ENCODE measurements at places on chromosomes 13 and 19. TPM values are rescaled to one million over a fixed set of nuclear protein-coding genes. Genes with fewer than 3 reads are reported as not detected.

ZNF729 gene
- not detected for total RNA-seq

DKKL1 gene
- total RNA-seq: not detected

LILRB5 gene
- total RNA-seq: not detected

SIGLEC5 gene
- not detected for total RNA-seq

NLRP4 gene
- total RNA-seq: not detected

FUT1 gene
- total RNA-seq: 0.06 TPM

KIR3DL2 gene
- total RNA-seq: 1.8 TPM

SIGLEC6 gene
- not detected for total RNA-seq

CRX gene
- total RNA-seq: not detected

GRK1 gene
- total RNA-seq: not detected

GRIN2D gene
- 0.09 TPM for total RNA-seq

GRCh38 chr19:53190253-53190652 lies 2.9 kb downstream of the ZNF665 start:
- DNase-seq: no peak
- H3K4me1 ChIP-seq: peaks cover 20% of the 10 kb centered on the region
- H3K36me3 ChIP-seq: peaks cover 42% of the 10 kb centered on the region
- H3K4me3 ChIP-seq: no peak overlapping the region
- no peak overlapping the region for H3K27ac ChIP-seq

DNA sequence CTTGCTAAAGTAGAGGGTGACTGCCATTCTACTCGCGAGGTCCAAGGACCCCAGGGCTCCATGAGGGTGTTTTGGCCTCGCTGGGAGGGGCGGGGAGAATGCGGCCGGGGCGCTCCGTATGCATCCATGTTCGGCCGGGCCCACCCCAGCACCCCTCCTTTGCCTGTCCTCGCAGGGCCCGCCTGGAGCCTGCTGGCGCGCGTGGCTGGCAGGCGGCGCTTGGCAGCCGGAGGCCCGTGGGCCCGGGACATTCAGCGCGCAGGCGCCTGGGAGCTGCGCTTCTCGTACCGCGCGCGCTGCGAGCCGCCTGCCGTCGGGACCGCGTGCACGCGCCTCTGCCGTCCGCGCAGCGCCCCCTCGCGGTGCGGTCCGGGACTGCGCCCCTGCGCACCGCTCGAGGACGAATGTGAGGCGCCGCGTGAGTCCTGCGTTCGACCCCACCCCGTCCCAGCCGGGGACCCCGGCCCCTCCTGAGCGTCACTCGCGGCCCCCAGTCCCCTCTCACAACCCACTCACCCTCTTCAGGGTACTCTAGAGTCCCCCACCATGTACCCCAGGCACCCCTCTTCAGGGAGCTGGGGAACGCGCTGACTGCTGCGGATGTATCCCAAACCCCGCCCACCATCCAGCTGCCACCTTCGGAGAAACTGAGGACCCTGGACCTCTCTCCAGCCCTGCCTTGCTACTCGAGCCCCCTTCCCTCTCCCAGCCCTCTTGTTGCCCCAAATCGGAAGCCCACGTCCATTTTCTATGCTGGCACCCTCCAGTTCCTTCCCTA lies 4.1 kb downstream of the DLL3 start:
- peaks cover 30% of the 10 kb centered on the region for H3K4me1 ChIP-seq
- H3K36me3 ChIP-seq: no peaks in the 10 kb centered on the region
- no peak overlapping the region for H3K4me3 ChIP-seq
- no peak overlapping the region for H3K27ac ChIP-seq
- DNase-seq: peak; percentile 76

- peaks cover 67% of the 10 kb centered on the region for H3K36me3 ChIP-seq
- no peak for DNase-seq
- H3K4me3 ChIP-seq: no peak overlapping the region
- peaks cover 19% of the 10 kb centered on the region for H3K4me1 ChIP-seq
- no peak overlapping the region for H3K27ac ChIP-seq
- H3K27me3 ChIP-seq: no peaks in the 10 kb centered on the region
Observed at GRCh38 chr19:57786286-57786685, 16.8 kb downstream of the ZNF586 start.

DNA sequence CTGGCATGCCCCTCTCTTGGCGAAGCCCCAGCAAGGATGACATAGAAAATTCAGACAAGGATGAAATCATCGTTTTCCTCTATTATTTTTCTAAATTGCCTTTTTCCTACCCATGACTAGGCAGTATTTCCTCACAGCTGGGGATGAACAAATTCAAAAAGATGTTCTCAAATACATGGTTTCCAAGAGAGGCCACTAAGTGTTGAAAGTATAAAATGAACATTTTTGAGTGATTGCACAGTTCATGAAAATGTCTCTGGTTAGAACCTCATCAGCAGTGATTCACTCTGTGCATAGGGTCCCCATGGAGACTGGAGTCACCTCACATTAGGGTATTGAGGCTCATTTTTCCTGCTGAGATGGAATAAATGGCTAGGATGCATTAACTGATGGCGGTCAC lies 373.7 kb downstream of the DNAJC15 start:
- no peaks in the 10 kb centered on the region for H3K36me3 ChIP-seq
- H3K4me1 ChIP-seq: no peaks in the 10 kb centered on the region
- peaks cover 20% of the 10 kb centered on the region for H3K27me3 ChIP-seq
- no peak overlapping the region for H3K27ac ChIP-seq

GRCh38 chr13:87570669-87571068 lies 100.5 kb upstream of the SLITRK5 start:
- no peaks in the 10 kb centered on the region for H3K27me3 ChIP-seq
- no peaks in the 10 kb centered on the region for H3K36me3 ChIP-seq
- no peak overlapping the region for H3K27ac ChIP-seq
- no peak overlapping the region for H3K4me3 ChIP-seq
- H3K4me1 ChIP-seq: no peaks in the 10 kb centered on the region

DNA sequence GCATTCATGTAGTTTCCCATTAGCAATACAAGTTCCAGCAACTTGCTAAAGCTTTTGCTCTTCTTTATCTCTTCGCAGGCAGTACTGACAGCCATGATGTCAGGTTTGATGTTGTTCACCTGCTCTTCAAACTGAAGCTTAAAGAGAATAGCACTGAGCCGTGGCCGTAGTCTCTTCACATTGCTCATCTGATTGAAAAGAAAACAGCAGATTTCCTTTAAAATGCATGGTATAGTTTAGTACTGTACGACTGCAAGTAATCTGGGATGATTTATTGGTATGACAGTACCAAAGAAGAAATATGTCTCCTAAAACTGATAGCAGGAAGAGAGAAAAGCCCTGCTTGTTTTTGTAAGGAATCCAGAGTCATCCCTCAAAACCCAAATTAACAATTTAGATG lies 284.4 kb downstream of the DIAPH3 start:
- peaks cover 8% of the 10 kb centered on the region for H3K36me3 ChIP-seq
- H3K27ac ChIP-seq: no peak overlapping the region
- no peak overlapping the region for H3K4me3 ChIP-seq
- DNase-seq: no peak
- H3K27me3 ChIP-seq: no peaks in the 10 kb centered on the region
- no peaks in the 10 kb centered on the region for H3K4me1 ChIP-seq

- H3K27me3 ChIP-seq: no peaks in the 10 kb centered on the region
- no peak overlapping the region for H3K4me3 ChIP-seq
- H3K36me3 ChIP-seq: no peaks in the 10 kb centered on the region
- H3K27ac ChIP-seq: no peak overlapping the region
Observed at GRCh38 chr19:31002518-31003244, 346.6 kb downstream of the TSHZ3 start.

DNA sequence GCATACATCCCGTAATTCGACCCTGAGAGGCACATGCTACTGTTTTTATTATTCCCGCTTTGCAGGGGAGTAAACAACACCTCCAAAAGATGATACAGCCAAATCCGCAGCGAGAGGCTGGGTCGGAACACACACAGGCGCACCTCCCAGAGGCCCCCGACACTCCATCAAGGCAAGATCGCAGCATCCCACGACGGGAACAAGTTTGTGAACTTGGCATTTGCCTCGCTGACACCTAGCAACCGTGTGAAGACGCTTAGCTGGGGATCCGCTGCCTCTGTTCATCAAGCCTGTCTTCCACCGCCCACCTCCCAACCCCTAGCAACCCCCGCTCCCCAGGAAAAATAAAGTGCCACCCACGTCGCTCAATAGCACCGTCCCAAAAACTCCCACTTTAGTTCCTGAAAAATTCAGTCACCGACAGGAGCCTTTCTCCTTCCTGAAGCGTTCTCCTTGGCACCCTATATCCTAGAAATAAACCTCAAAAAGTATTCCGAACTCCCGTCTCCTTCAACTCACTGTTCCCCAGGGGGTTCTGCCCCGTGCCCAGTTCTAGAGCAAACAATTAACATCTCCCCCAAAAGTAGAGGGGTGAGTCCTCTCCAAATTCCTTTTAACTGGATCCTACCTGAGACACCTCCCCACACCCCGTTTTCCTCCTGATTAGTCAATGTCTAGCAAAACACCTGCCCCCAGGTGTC lies 1.7 kb downstream of the GNG7 start:
- H3K36me3 ChIP-seq: no peaks in the 10 kb centered on the region
- DNase-seq: no peak
- no peak overlapping the region for H3K27ac ChIP-seq
- no peak overlapping the region for H3K4me3 ChIP-seq
- H3K4me1 ChIP-seq: peaks cover 7% of the 10 kb centered on the region
- peaks cover 7% of the 10 kb centered on the region for H3K27me3 ChIP-seq

GRCh38 chr19:3055741-3056416 lies 6.4 kb downstream of the TLE5 start:
- H3K27ac ChIP-seq: no peak overlapping the region
- no peak for DNase-seq
- peaks cover 37% of the 10 kb centered on the region for H3K36me3 ChIP-seq

DNA sequence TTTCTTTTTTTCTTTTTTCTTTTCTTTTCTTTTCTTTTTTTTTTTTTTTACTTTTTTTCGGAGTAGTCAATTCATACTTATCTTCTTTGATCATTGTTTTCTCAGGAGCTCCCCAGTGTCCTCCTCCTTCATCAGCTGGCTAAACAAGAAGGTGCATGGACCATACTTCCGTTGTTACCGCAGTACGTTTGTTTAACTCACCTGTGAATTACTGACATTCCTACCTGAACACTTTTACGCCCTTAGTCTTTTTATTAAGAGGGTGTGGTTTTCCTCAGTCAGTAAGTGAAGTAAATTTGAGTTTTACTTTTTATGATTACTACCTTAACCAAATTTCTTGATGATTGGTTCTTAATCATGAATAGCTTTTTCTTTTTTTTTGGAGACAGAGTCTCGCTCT lies 47.1 kb downstream of the B3GLCT start:
- no peaks in the 10 kb centered on the region for H3K27me3 ChIP-seq
- no peak overlapping the region for H3K4me3 ChIP-seq
- no peak overlapping the region for H3K27ac ChIP-seq
- DNase-seq: no peak
- peaks cover 3% of the 10 kb centered on the region for H3K36me3 ChIP-seq
- H3K4me1 ChIP-seq: no peaks in the 10 kb centered on the region

- no peaks in the 10 kb centered on the region for H3K36me3 ChIP-seq
- peaks cover 2% of the 10 kb centered on the region for H3K27me3 ChIP-seq
- H3K4me3 ChIP-seq: no peak overlapping the region
- H3K4me1 ChIP-seq: no peaks in the 10 kb centered on the region
- DNase-seq: no peak
- no peak overlapping the region for H3K27ac ChIP-seq
Observed at GRCh38 chr13:39347926-39348901, 254.8 kb downstream of the LHFPL6 start.

GRCh38 chr19:48741129-48741999 lies 954 bp upstream of the RASIP1 start:
- no peak overlapping the region for H3K4me3 ChIP-seq
- DNase-seq: peak; percentile 55
- H3K27me3 ChIP-seq: peaks cover 26% of the 10 kb centered on the region

- DNase-seq: no peak
- H3K36me3 ChIP-seq: peaks cover 22% of the 10 kb centered on the region
- H3K4me3 ChIP-seq: no peak overlapping the region
- H3K27me3 ChIP-seq: no peaks in the 10 kb centered on the region
- no peak overlapping the region for H3K27ac ChIP-seq
Observed at GRCh38 chr19:12478234-12478941, 6.2 kb downstream of the ZNF709 start.

DNA sequence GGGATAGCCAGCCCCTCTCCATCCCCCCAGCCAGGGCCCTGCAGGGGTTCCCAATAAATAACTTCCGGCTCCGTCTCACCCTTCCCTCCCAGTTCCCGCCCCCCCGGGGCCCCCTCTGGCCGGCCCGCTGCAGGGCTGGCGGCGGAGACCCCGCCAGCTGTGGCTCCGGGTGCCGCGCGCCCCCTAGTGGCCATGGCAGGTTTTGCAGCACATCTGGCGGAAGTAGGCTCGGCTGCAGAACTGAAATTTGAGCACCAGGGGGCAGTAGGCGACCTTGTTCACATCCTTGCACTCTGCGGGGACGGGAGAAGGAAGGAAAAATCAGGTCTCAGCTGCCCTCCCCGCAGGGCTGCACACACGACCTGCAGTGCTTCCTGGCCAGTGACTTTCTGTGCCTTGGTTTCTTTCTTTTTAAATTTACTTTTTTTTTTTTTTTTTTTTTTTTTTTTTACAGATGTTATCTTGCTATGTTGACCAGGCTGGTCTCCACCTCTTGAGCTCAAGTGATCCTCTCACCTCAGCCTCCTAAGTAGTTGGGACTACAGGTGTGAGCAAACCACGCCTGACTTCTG lies 3.6 kb upstream of the MYO1F start:
- peaks cover 7% of the 10 kb centered on the region for H3K27me3 ChIP-seq
- no peak overlapping the region for H3K4me3 ChIP-seq
- H3K27ac ChIP-seq: no peak overlapping the region
- DNase-seq: peak; percentile 90
- peaks cover 8% of the 10 kb centered on the region for H3K36me3 ChIP-seq

- no peaks in the 10 kb centered on the region for H3K27me3 ChIP-seq
- no peak for DNase-seq
- no peaks in the 10 kb centered on the region for H3K4me1 ChIP-seq
- H3K27ac ChIP-seq: no peak overlapping the region
- H3K4me3 ChIP-seq: no peak overlapping the region
Observed at GRCh38 chr13:79775830-79776229, 294.9 kb downstream of the NDFIP2 start.

DNA sequence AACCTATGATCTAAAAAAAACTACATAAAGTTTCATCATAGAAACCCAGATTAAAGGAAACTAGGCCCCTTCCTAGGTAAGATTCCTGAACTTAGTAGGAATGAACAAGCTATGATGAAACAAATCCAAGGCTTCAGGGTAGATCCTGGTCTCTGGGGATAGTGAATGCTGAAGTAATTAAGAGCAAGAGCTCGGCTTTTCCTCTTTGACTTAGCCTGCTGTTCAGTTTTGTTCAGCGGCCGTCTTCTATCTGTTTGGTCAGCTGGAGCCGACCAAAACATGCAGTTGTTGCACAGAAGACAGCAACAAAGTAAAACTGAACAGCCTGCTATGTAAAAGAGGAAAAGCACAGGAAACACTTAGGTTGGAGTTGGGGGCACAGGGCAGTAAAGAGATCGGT lies 44.1 kb upstream of the RFXAP start:
- no peak for DNase-seq
- H3K27ac ChIP-seq: no peak overlapping the region
- no peak overlapping the region for H3K4me3 ChIP-seq
- H3K4me1 ChIP-seq: no peaks in the 10 kb centered on the region
- H3K36me3 ChIP-seq: no peaks in the 10 kb centered on the region

DNA sequence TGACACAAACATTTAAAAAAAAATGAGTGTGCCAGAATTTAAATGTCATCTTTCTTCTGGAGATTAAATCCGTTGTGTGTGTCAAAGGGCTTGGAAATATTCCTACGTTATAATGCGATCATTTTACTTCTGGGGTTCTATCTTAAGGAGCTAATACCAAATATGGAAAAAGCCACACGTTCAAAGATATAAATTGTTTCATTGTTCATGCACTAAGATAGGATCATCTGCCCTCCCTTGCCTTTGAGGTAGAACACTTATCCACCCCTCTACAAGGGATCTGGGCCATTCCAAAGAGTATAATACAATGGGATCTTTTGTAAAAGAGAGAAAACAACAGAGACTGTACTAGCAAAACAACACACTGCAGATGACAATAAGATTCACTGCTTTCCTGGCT lies 64.9 kb downstream of the ANKRD10 start:
- H3K27ac ChIP-seq: no peak overlapping the region
- no peaks in the 10 kb centered on the region for H3K4me1 ChIP-seq
- H3K4me3 ChIP-seq: no peak overlapping the region
- H3K36me3 ChIP-seq: no peaks in the 10 kb centered on the region
- DNase-seq: no peak

Measured in activated CD8-positive, alpha-beta memory T cell treated with anti-CD3 and anti-CD28 coated beads, Interleukin-2, amount 10 ng/mL, durations not matched to agents 7 days and 5 days (primary cell).